ENCODE measurements at places on chromosomes 2 and 18.

- no peak for DNase-seq
Measured at GRCh38 chr2:144894612-144895599, 375.0 kb upstream of the ZEB2 start.

GRCh38 chr2:241193271-241193670, 4.8 kb downstream of the ANO7 start:
- DNase-seq: no peak

GRCh38 chr2:203209538-203209937, 29.3 kb upstream of the CYP20A1 start:
- no peak for DNase-seq

GRCh38 chr2:1521878-1522830, 108.9 kb downstream of the TPO start:
- DNase-seq: no peak

- no peak for DNase-seq
Measured at GRCh38 chr2:161165811-161166210, 5.6 kb downstream of the TANK start.

GRCh38 chr2:229914171-229914570, 7.6 kb downstream of the TRIP12 start:
- no peak for DNase-seq

- no peak for DNase-seq
Measured at GRCh38 chr2:109727929-109728447, 66.1 kb upstream of the RGPD5 start.

GRCh38 chr2:239629926-239630617, 229.3 kb upstream of the HDAC4 start:
- DNase-seq: no peak

DNA sequence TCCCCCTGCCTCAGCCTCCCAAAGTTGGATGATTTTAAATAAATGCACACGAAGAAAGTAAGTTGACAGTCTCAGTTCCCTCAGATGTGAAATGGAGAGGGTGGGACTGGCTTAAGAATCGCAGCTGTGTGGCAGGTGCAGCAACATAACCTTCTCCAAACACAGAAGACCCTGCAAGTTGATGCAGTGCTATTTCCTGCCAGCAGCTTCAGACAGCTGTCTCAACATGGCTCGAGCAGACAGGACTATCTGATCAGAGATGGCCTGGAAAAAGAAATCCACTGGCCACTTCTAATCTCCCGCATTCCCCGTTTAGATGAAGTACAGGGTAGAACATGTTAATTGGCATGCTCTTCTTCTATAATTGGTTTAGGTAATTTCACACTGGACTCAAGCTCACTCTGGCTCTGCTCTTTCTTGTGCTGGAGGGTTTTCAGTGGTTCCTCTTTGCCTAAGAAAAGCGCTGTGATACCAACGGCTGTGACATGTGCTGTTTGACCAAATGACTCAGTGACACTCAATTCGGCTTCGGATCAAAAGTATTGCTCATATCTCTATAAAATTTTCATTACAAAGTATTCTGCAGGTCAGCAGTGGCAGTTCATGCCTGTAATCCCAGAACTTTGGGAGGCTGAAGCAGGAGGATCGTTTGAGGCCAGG, 40.2 kb downstream of the MYOM1 start:
- no peak for DNase-seq

GRCh38 chr18:22286585-22286984, 117.2 kb downstream of the GATA6 start:
- no peak for DNase-seq

GRCh38 chr2:122736279-122736678, 980.8 kb downstream of the TSN start:
- DNase-seq: no peak

DNA sequence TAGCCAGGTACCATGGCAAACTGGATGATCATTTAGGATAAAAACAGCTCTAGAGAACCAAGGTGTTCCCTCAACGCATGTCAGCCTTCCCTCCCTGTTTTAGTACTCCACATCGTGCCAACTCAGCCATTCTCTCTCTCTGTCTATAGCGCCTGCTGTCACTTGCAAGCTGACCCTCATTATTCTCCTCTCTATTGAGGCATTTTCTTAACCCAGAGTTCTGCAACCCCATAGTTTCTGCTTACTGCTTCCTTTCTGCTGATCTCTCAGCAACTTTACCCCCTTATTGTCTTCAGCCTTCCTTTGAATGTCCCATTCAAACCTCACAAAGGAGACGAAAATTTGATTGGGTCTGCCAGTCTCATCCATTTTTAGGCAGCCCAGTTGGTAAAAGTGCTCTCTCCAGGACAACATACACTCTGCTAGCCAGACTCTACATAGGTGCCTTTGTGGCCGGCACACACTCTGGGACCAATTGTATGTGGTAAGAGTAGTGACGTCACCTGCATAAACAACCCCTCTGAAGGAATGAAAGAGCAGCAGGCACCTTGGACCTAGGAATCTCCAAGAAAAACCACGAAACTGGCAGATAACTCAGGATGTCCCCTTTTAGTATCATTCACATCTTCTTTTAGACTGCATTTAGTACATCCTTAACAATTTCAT, 367.2 kb upstream of the KCNH7 start:
- no peak for DNase-seq
